ENCODE measurements at places on chromosomes 5 and 9. TPM values are rescaled to one million over a fixed set of nuclear protein-coding genes. Genes with fewer than 3 reads are reported as not detected.

ARID3C gene
- polyA plus RNA-seq = not detected

DNA sequence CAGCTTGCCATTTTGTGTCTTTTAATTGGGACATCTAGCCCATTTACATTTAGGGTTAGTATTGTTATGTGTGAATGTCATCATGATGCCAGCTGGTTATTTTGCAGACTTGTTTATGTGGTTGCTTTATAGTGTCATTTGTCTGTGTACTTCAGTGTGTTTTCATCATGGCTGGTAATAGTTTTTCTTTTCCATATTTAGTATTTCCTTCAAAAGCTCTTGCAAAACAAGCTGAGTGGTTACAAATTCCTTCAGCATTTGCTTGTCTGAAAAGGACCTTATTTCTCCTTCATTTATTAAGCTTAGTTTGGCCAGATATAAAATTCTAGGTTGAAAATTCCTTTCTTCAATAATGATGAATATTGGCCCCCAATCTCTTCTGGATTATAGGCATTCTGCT, 28.5 kb upstream of the TNFSF15 start:
- no peak overlapping the region for H3K4me3 ChIP-seq
- H3K27me3 ChIP-seq = no peaks in the 10 kb centered on the region
- no peak overlapping the region for H3K27ac ChIP-seq
- DNase-seq = no peak

DNA sequence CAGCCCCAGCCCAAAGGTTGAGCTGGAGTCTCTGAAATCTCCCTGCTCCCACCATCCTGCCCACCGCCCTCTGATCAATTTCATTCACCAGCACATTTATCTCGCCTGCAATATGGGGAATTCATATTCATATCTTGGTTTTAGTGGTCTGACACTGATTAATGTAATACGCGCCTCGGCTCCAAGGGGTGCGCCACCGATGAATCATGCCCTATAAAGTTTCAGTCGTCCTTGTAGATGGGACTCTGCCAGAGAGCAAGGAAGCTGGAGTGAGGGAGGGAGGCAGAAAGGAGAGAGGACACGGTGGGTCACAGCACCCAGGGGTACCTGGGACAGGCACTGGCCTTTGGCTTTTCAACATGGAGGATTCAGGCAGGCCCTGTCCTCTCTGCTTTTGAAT, 8.9 kb downstream of the IRX1 start:
- H3K36me3 ChIP-seq = no peaks in the 10 kb centered on the region
- no peaks in the 10 kb centered on the region for H3K27me3 ChIP-seq
- no peak overlapping the region for H3K4me3 ChIP-seq
- peak; percentile 86 for DNase-seq
- H3K27ac ChIP-seq = peak overlapping the region; percentile 34
- H3K4me1 ChIP-seq = peaks cover 40% of the 10 kb centered on the region

- H3K4me1 ChIP-seq = no peaks in the 10 kb centered on the region
- no peak overlapping the region for H3K27ac ChIP-seq
- no peaks in the 10 kb centered on the region for H3K27me3 ChIP-seq
These were observed 73.8 kb downstream of the JAKMIP2 start for GRCh38 chr5:147708708-147709107.

DNA sequence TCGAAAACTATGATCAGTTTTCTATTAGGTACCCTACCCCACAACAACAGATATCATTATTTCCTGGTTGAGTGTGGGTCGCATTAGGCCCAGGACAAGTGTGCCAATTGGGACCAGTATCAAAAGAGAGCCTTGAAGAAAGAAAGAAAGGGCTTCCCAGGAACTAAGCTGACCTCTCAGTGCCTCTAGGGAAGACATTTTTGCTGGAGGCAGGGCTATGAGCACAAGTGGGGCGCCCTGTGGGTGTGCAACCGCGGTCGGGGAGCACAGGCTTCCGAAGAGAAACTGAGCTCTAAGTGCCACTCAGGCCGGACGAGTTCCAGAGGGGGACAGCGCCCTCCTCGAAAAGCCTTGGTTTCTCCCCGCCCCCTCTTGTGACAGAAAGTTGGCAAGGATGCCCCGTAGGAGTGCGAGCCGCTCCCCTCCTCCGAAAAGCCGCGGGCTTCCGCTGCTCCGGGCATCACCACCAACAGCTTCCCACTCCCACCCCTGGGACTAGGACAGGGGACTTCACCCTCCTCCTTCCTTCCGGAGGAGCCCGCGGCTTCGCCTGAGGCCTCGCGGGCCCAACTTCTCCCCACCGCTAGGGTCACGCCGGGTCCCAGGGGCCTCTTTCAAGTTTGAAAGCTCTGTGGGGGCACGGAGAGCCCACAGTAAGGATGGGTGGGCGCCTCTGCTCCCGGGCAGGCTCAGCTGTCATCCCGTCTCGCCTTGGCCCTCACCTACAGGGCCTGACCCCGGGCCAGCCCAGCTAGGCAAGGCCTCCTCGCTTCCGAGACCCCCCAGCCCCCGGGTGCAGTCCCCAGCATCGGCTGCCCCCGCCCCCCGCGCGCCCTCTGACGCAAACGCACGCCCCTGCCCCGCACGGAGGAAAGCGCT, 2.0 kb downstream of the NR2F1-AS1 start:
- no peak overlapping the region for H3K27ac ChIP-seq
- H3K27me3 ChIP-seq = no peaks in the 10 kb centered on the region
- H3K4me1 ChIP-seq = 0 out of 2 replicates have a peak, but pooled peaks cover 5% of the 10 kb centered on the region
- H3K36me3 ChIP-seq = no peaks in the 10 kb centered on the region

FGF1 gene
- 29.6 TPM for polyA plus RNA-seq

GRCh38 chr5:38187532-38187931, 70.8 kb upstream of the EGFLAM start:
- no peak overlapping the region for H3K4me3 ChIP-seq
- no peak overlapping the region for H3K27ac ChIP-seq
- no peaks in the 10 kb centered on the region for H3K36me3 ChIP-seq
- H3K4me1 ChIP-seq = no peaks in the 10 kb centered on the region
